Activated T-helper 1 cell treated with Interleukin-2 at 50 U/mL for 16 hours (primary cell): ENCODE measurements at places on chromosomes 3 and 15.

DNA sequence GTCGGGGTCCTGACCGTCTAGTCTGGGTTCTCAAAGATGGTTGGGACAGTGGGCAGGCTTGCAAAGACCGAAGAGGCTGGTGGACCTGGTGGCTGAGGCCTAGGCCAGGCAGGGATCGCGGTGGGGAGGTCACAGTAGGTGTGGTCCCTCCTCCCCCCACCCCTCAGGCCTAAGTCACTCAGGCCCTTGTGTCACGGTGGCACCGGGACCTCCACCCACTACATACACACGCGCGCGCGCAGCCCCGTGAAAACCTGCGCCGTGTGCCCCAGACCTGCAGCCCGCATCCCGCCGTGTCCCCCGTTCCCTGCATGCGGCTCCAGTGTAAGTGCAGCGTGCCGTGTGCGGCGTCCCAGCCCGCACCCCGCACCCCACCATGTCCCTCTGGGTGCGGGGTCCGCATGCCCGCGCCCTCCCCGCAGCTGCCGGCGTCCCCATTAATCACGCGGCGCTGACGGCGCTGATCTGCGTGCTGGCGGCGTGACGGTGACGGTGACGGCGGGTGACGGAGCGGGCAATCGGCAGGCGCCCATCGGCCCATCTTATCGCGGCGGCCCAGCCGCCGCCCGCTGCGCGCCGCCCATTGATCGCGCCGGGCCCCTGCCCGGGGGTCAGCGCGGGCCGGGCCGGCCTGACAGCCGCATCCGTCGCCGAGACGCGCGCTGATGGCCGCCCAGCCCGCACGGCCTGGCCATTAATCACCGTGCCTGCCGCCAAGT lies 24.4 kb downstream of the SEC61A1 start:
- DNase-seq = no peak

DNA sequence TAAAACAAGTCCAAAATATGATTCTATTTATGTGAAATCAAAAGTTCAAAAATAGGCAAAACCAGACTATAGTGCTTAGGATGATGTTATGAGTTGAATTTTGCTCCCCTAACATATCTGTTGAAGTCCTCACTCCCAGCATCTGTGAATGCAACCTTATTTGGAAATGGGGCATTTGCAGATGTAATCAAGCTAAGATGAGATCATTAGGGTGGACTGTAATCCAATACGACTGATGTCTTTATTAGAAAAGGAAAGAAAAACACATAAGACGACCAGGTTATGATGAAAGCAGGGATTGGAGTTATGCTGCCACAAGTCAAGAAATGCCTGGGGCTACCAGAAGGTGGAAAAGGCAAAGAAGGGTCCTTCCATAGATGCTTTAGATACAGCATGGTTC lies 110.5 kb upstream of the CCDC39 start:
- DNase-seq = no peak

GRCh38 chr3:33153782-33154181 lies 40.0 kb downstream of the CRTAP start:
- DNase-seq = no peak

GRCh38 chr15:73336756-73337155 lies 32.0 kb downstream of the HCN4 start:
- no peak for DNase-seq

- DNase-seq = no peak
Measured at GRCh38 chr3:123015596-123015995, 12.0 kb downstream of the SEMA5B start.
